ENCODE measurements at places on chromosomes 11 and 22.

DNA sequence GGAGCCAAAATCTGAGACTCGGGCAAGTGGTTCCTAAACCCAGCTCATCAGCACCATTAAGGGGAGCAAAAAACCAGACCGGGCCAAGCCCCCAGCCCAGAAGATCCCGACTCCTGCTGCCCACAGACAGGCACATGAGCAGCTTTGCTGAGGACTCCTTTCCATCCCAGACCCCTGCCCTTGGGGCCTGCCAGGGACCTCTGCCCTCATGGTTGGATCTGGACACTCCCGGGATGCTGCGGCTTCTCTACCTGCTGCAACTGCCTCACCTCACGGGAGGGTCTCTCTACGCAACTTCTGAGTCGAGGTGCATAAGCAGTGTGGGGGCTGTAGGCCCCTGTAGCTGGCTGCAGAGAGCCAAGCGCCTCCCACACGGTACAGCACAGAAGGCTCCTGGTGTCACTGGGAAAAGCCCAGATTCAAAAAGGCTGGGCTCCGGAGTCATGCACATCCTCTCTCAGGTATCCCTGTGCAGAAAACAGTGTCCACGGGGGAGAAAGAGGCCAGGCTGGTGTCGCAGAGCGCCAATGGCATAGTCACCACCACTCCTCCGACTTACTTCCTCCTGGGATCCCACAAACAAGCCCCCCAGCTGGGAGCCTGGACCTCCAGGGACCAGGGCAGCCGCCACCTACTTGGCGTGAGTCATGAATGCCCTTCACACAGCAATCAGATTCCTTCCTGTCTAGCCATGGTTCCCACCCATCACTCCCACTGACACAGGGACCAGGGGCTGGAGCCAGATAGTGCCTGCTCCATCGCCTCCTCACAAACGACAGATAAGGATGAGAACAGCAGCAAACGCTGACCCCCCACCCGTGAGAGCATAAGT, 122.1 kb downstream of the BCR start:
- no peak for DNase-seq

DNA sequence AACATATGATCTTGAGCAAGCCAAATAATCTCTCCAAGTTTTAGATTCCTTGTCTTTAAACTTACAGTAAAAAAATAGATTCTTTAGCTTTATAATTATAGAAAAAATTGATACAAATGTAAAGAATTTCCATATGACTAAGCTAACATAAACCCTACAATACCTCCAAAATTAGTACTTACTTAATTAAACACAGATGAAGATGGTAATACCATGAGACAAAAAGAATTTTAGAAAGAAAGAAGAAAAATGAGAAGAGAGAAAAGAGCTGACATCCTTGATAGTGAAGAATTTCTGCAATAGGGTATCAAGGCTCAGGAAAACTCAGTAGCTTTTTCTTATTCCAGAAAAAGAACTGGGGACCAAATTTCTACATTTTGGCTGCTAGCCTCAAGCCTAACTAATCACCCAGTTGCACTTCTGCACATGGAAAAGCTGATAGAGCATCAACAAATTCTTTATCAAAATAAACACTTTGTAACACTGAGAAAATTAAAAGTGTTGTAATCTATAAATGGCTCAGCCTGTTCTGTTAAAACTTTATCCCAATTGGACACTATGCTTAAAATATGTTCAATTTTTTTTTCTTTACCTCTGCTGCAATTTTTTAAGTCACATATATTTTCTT, 24.7 kb upstream of the SOX6 start:
- DNase-seq: no peak

DNA sequence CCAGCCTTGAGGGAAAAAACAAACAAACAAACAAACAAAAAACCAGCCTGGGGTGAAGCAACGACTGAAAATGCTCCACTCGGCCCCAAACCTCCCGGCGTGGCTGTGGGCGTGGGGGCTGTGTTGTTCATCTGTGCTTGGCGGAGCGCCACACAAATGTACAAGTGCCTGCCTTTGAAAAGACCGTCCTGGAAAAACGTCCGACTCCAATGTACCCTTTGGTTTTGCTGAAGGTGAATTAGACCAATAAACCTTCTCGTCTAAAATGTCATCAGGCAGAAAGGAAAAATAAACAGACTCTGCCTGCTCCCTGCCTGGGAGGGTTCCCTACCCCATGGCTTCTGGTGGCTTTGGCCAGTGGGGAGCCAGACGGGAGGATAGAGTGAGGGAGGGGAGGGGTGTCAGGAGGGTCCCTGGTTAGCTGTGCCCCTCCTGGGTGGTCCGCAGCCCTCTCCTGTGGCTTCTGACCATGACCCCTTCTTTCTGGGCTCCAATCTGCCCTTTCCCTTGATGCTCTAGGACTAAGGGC, 93.9 kb downstream of the TRMU start:
- no peak for DNase-seq

DNA sequence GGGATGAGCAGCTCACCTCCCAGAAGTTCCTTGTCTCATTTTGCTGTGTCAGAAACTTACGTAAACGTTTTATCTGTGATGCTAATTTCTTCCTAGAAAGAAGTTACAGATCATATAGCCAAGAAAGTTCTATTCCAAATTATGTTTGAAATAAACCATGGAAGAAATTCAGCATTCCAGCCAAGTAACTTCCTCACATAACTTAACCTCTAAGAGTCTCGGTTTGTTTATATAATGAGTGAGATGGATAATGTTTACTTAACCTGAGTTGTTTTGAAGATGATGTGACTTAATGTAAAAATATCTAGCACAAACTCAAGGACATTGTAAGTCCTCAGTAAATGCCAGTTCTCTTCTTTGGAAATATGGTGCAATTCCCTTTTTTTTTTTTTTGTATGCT, 8.9 kb upstream of the MUC15 start:
- DNase-seq: no peak

DNA sequence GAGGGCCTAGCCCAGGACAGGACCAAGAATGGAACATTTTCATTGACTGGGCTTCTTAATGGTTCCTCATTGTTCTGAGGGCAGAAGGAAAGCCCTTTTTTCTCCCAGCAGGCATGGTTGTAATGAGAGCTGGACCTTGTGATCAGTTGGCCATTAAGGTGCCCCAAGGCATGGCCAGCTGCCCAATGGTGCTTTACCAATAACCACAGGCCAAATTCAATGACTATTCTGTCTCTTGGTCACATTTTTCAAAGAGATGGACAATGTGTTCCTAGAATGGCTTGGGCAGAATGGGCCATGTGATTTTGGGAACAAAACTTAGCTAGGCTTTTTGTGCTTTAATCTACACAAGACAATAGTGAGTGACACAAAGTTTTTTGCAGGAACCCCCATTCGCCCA, 7.3 kb downstream of the NAV2 start:
- DNase-seq: no peak

DNA sequence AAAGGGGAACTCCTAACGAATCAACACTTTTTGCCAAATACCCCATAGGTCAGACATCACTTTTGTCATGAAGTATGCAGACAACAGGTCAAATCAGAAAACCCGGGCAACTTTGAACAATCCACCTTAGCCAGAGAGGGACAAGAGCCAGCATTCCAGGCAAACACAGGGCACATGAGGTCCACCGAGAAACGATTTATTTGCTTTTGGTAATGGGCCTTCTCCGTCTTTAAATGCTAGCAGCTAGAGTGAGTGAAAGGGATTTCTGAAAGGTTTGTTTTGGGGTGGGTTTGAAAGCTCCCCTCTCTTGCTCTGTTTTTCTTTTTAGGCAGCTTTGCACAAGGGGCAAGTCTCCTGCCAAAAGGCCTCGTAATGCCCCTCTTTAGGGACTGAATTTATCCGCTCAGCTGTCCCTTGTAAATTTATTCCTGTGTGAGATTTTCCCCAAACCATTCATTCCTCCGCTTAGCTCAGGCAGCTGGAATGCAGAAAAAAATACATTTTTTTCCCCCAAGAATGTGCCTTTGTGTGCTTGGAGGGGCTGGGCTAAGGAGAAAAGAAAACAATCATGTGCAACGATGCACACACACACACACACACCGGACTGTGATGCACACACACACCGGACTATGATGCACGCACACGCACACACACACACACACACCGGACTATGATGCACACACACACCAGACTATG, 196.9 kb downstream of the SNX19 start:
- DNase-seq: no peak

Data from effector memory CD8-positive, alpha-beta T cell (primary cell).